Fibroblast of upper back skin (primary cell): ENCODE measurements at places on chromosomes 2 and 18.

- DNase-seq = no peak
Observed at GRCh38 chr18:72372076-72372475, 172.1 kb downstream of the CBLN2 start.

DNA sequence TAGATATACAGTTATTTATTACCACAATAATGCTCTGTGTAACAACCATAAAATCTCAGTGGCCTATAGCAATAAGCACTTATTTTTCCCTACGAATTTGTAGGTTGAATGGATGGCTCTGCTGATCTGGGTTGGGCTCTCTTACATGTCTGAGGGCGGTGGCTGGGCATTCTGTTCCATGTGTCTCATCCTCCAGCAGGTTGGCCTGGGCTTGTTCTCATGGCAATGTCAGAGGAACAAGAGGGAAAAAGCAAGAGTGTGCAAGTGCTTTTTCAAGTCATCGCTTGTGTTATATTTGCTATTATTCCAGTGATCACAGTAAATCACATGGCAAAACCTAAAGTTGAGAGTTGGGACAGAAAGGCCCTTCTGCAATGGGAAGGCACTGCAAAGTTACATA, 30.4 kb upstream of the MYO3B start:
- DNase-seq = no peak

GRCh38 chr18:23453680-23454058, 582 bp downstream of the RIOK3 start:
- peak; percentile 9 for DNase-seq

GRCh38 chr2:203710952-203711351, 4.5 kb downstream of the CD28 start:
- no peak for DNase-seq

- no peak for DNase-seq
Observed at GRCh38 chr18:78776151-78776550, 203.5 kb upstream of the SALL3 start.

DNA sequence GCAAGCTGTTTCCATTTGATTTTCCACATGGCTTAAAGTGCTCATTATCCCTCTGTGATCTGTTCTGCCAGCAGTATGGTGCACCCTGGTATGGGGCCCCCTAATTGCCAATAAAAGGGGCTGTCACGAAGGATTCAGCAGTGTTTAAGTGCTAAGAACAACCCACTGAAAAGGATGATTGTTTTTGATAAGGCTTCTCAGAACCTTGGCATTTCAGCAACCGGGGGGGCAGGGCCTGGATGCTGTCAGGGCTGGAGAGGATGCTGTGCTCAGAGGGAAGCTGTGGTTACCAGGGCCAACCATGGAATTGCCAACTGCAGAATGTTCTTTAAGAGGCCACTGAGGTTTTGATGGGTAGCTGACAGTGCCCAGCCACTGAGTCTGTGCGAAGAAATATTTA, 117.8 kb downstream of the CTIF start:
- DNase-seq = peak; percentile 47

- DNase-seq = no peak
Observed at GRCh38 chr2:190794377-190794776, 86.2 kb upstream of the GLS start.

DNA sequence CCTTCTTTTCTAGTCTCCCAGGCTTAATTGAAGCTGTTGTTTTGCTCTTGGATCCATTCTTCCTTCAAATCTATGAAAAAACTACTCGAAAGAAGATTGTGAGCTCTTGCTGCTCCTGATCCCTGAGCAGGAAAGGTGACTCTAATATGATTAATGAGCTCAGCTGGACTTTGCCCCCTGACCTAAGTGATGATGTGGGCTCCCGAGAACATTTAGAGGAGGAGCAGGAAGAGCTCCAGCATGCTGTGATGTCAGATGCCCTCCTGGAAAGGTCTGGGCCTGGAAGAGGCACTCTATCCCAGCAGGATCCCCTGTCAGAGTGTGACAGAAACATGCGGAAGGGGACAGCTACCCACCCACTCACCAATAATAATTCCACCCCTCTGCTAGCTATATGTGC, 117.9 kb upstream of the PELI1 start:
- no peak for DNase-seq

DNA sequence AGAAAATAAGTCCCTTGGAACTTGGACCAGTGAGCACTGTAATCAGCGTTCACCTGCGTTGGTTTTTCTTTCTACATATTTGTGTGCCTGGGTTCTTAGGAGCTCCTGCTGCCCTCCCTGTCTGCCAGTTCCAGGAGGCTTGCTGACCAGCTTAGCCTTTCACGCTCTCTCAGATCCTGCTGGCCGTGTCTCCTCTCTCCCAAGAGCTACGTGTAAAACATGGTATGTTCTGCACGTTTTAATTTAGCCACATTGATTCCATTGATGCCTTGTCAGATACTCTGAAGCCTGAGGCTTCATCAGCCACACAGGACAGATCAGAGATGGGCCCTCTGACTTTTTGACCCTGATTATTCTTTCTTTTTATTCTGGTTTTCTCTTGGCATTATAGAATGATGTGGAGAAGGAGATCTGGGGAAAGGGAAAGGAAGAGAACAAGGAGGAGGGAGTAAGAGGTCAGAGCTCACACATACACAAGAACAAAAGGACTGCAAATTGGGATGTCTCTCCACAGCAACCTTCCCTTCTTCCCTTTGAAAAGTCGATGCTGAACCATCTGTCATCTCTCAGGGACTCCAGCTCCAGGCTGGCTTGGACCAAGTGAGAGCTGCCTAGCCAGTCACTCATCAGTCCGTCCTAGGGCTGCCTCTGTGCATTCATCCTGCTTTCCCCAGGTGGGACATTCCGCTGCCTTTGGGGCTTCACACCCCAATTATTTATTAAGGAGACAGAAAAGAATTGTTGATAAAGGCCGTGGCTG, 152.8 kb downstream of the PIK3C3 start:
- DNase-seq = no peak

GRCh38 chr2:226151157-226151556, 648.5 kb downstream of the IRS1 start:
- no peak for DNase-seq

DNA sequence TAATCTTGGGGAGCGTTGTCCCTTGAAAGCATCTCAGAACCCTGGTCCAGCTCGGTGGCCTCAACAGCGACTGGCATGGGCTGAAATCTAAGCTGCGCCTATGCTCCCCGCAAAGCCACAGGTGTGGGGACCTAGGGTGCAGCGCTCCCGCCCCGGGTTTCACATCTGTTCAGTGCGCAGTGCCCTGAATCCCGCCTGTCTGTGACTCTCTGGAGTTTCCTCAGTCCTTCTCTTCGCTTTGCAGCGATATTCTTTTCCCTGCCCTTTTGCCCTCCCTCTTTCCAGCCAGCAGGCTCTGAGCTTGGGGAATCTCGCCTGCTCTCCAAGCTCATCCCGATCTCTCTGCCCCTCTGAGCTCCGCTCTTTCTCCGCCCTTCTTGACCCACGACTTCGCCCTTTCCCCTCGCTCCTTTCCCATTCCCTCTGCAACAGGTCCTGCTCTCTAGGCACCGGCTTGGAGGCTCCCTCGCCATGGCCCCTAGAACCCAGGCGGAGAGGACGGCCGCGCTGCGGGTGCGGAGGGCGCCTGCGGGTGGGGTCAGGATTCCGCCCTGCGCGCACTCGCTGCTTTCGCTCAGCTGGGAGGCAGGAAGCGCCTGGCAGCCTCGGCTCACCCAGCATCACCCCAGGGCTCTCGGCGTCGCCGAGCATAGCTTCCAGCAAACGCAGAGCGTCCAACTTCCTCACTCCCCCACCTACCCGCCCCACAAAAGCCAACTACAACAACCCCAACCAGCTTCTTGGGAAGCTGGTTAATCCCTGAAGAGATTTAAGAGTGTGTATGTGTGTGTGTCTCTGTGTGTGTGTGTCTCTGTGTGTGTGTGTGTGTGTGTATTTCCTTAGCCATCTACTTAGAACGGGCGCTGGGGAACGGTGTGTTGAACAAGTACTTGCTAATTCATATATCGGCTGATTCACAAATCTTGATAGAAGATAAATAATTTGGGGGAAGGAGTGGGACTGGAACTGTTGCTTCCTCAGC, 1.1 kb downstream of the GRP start:
- DNase-seq = no peak

GRCh38 chr2:61520261-61520660, 17.9 kb downstream of the XPO1 start:
- DNase-seq = no peak

- DNase-seq = peak; percentile 97
Observed at GRCh38 chr18:68494802-68495581, 219.9 kb downstream of the TMX3 start.

GRCh38 chr2:193336781-193337180, 1142.0 kb upstream of the TMEFF2 start:
- no peak for DNase-seq

GRCh38 chr2:215080545-215080944, 57.9 kb downstream of the ABCA12 start:
- DNase-seq = no peak

- no peak for DNase-seq
Observed at GRCh38 chr2:221426929-221427328, 145.2 kb downstream of the EPHA4 start.

- no peak for DNase-seq
Observed at GRCh38 chr2:64825831-64826491, 163.2 kb upstream of the SLC1A4 start.

GRCh38 chr2:209525834-209526281, 102.0 kb downstream of the MAP2 start:
- peak; percentile 92 for DNase-seq

GRCh38 chr2:108257757-108258331, 18.1 kb downstream of the SULT1C3 start:
- DNase-seq = no peak

DNA sequence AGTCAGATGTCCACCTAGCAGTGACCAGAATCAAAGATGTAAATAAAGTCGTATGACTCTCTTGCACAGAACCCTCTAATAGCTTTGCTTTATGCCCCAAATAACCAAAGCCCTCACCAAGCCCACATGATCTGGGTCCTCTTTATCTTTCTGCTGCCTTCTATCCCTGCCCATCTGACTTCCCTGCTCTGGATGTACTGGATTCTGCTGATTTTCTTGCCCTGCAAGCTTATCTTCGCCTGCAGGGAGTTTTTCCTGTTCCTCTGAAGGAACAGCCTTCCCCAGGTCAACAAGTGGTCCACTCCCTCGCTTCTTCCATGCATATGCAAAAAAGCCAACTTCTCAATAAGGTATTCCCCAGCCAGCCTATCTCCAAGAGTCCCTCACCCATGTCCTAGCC, 18.7 kb downstream of the IL36B start:
- DNase-seq = no peak

GRCh38 chr2:28639836-28640235, 111.8 kb upstream of the PPP1CB start:
- no peak for DNase-seq

- peak; percentile 46 for DNase-seq
Observed at GRCh38 chr2:233832414-233832813, 21.9 kb downstream of the HJURP start.

- DNase-seq = no peak
Observed at GRCh38 chr2:207720517-207721187, 9.2 kb downstream of the CCNYL1 start.

GRCh38 chr18:37381554-37381953, 184.0 kb downstream of the CELF4 start:
- DNase-seq = no peak

- DNase-seq = no peak
Observed at GRCh38 chr2:201900362-201900761, 94.0 kb downstream of the CDK15 start.
